ENCODE measurements at places on chromosomes 5 and 9. TPM values are rescaled to one million over a fixed set of nuclear protein-coding genes. Genes with fewer than 3 reads are reported as not detected.

KCNV2 gene
- polyA plus RNA-seq, result not detected

- no peak for DNase-seq
These were observed 78.3 kb downstream of the STK10 start for GRCh38 chr5:172109749-172110148.

DNA sequence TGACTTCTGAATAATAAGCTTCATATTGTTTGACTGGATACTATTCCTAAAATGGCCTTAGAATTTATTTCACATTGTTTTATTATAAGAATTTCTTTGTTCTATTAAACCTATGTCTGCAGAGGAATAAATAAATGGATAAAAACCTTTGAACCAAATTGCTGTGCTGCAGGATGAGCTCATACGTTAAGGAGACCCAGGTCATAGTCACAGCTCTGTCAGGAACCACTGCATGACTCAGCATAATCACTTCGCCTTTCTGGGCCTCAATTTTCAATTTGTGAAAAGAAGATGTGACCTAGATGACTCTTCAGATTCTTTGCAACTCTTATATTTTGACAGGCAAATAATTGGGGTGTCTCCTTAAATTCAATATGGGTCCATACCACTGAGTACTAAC lies 36.7 kb upstream of the HMHB1 start:
- no peak for DNase-seq

DNA sequence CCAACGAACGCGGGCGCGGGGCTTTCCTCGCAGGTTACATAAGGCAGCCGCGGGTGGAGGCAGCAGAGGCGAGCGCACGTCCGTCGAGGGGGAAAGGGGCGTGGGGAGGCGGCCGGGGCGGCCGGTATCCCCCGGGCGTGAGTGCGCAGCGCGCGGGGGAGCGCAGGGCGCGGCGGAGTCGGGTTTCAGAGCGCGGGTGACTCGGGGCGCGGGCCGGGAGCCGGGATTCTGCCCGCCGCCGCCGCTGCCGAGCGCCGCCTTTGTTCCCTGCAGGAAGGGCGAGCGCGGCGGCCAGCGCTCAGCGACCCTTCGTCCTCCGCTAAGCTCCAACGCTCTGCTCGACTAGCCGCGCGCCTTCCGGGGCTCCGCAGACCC lies at the start of gene COL15A1:
TSS of gene COL15A1 (plus strand) at position 226 of the 375 bp plus-strand sequence. CDS start 155 bp downstream, outside the sequence.
- peak; percentile 72 for DNase-seq

DNA sequence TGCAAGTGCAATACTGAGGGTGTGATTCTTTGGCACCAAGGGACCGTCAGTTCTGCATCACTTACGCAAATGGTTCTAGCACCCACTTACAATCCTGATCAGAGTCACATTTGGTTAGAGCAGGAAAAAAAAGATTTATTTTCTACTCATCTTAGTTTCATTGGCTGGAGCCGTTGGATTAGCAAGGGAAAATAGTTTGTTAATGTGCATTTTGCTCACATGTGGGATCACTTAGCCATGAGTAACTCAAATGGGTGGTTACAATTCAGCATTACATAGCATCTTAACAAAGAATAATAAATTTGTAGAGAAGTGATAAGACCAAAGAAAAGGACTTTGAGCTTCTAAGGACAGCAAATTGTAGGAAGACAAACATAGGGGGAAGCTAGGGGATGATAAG lies 216.9 kb downstream of the AUH start:
- DNase-seq, result no peak

DNA sequence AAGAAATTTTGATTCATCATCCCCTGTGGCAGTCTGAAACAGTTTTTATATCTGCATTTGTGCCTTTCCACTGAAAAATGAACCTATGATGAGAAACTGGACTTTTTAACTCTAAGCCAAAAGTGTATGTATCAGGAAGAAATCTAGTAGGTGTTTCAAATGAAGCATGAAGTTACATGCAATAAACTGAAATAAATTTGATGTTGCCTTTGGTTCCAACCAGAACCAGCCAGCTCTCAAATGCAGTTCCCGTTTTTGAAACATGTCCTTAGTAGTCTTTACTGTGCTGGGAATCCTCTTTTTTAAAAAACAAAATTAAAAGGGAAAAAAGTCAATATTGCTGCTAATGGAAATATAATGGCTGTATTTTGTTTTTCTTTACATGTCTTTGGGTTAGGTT lies 43.9 kb downstream of the HACD4 start:
- DNase-seq, result no peak

GRCh38 chr9:87226896-87227295 lies 270.8 kb upstream of the DAPK1 start:
- DNase-seq, result no peak

DNA sequence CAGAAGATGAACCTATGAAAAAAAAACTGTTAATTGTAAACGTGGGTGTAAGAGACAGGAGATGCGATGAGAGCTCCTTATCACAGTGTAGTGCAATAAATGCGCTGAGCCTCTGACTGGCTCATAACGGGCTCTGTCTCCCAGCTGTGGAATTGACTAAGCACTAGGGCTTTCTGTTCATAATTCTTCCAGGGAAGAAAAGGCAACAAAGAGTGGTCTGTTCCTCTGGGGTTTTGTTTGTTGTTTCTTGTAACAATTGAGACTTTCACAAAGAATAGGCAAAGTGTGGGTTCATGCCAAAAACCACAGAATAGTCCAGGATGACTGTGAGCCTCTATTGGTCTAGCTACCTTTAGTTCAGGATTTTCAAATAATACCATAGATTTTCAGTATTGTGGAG lies 39.4 kb downstream of the UBE2QL1 start:
- DNase-seq, result no peak

- no peak for DNase-seq
These were observed 47.6 kb upstream of the HOMER1 start for GRCh38 chr5:79561525-79561893.

FGD3 gene
- 7.4 TPM for polyA plus RNA-seq

DNA sequence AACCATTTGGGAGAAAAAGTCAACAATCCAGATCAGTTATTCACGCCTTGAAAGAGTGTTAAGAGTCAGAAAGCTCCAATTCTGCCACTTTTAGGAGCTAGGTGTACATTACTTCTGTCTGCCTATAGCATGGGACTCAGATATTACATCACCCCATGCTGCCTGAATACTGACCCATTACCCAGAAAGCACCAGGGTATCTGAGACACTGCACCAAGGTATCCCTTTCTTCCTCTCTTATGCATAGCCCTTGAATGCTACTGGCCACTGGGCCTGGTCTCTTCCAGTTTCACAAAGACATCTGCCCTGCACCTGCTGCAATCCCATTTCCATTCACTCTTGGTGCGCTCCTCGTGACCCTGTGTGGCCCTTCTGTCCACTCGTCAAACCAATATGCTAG lies 2.6 kb downstream of the STRBP start:
- DNase-seq, result no peak

GRCh38 chr9:110752766-110753165 lies 84.2 kb downstream of the MUSK start:
- DNase-seq, result no peak

- no peak for DNase-seq
These were observed 45.4 kb downstream of the DMRT1 start for GRCh38 chr9:886886-887285.

ARHGEF28 gene
- 21.9 TPM for polyA plus RNA-seq

LOX gene
- 3.4 TPM for polyA plus RNA-seq

DNA sequence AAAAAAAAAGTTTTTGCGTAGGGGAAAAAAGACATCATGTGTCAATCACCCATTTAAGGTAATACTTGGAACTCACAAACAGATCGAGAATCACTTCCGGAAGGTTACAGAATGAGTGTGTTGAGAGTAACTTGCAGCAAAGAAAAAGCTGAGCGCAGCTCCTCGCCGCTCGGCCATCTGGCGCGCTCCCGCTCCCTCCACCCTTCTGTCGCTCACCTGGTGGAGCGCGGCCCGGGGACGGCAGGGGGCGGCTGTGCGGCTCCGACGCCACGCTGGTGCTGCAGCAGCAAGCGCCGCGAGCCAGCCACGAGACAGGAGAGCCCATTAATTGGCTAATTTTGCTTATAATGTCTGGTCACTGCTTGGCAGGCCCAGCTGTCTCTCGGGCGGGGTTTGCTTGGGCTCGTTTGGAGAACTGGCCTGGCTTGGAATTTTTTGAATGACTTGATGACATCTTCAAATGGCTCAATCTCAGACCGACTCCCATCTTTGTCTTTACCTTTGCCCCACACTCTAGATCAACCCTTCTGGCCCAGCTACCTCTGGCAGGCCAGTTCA lies 601.8 kb downstream of the CCDC171 start:
- DNase-seq, result peak; percentile 84

Measured in kidney (tissue), 22 donors.